ENCODE measurements at places on chromosomes 13 and 19.

- no peak for DNase-seq
These were observed 147.2 kb downstream of the MIPEP start for GRCh38 chr13:23741879-23742510.

DNA sequence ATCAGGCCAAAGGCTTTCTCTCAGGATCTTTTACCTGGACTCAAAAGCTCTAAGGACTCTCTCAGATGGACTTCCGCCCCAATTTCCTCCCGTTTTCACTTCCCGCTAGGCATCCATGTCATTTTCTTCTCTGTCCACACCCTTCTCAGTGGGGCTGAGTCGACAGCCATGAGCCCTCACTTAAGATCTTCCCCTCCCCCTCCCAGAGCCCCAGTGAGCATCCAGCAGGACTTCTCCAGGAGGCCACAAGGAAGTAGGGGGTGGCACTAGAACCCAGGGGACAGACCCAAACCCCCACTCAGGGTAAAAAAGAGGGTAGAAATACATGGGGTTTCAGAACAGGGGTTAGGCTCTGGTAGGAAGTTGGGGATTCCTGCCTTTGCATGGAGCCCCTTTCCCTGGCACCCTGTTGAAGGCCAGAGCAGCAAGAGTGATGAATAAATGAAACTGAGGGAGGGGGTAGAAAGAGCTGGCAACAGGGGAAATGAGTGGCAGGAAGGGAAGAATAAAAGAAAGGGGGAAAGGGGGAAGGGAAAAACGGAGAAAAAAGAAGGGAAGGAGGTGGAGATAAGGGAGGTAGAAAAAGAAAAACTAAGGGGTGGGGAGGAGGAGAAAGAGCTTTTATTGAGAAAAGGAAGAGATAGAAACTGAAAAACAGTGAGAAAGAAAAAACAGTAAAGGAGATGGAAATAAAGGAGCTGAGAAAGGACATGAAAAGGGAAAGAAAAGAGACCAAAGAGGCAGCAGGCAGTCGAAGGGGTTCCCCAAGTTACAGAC, 42.3 kb downstream of the DEDD2 start:
- no peak for DNase-seq

GRCh38 chr13:40070357-40070756, 414.9 kb downstream of the COG6 start:
- DNase-seq: no peak

- DNase-seq: no peak
These were observed 2039.3 kb downstream of the OLFM4 start for GRCh38 chr13:55067946-55068345.

GRCh38 chr19:48713041-48713863, 6.3 kb downstream of the MAMSTR start:
- no peak for DNase-seq

DNA sequence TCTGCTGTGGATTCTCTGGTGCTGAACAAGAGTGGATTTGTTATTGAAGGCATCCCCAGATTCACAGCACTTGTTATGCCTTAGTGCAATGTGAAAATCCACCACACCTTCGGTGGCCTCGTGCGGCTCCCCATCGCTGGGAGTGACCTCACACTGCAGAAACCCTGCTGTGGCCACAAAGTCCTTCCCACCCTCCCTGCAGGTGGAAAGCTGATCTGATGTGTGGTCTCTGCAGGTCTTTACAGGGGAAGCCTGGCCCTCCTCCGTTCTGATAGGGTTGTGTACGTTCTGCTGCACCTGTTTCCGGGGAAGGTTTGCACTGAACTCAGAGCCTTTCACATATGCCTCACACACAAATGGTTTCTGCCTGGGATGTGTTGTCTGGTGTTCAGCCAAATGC, 5.0 kb downstream of the ZNF792 start:
- no peak for DNase-seq

GRCh38 chr13:24225930-24226329, 65.4 kb downstream of the SPATA13 start:
- DNase-seq: no peak

- DNase-seq: no peak
These were observed 730.7 kb downstream of the UQCRFS1 start for GRCh38 chr19:28482221-28482620.

GRCh38 chr19:30381366-30381765, 9.2 kb downstream of the ZNF536 start:
- no peak for DNase-seq

DNA sequence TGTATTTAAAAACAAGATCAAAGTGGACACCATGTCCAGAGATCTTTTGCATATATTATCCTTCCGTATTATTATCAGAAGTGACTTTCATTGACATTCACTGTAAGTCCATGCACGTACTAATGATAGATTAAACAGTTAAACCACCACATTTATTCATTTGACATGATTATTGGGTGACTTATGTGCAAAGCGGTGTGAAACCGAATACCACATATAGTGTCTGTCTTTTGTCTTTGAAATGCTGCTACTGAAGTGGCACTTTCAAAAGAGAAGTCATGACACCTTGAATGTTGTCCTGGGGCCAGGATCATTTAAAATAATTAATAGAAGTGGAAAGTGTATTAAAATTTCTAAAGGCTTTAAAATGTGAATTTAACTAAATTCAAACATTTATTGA, 100.1 kb downstream of the ERCC5 start:
- DNase-seq: no peak

- DNase-seq: no peak
These were observed 499 bp downstream of the LSM7 start for GRCh38 chr19:2327773-2328400.

GRCh38 chr13:102729560-102730270, 34.9 kb upstream of the METTL21C start:
- DNase-seq: no peak

- DNase-seq: peak; percentile 59
These were observed 9.0 kb upstream of the JUND start for GRCh38 chr19:18290302-18291018.

GRCh38 chr19:7859831-7860713, 14.1 kb downstream of the PRR36 start:
- no peak for DNase-seq

- no peak for DNase-seq
These were observed 3.3 kb downstream of the VSTM2B start for GRCh38 chr19:29528946-29529645.

DNA sequence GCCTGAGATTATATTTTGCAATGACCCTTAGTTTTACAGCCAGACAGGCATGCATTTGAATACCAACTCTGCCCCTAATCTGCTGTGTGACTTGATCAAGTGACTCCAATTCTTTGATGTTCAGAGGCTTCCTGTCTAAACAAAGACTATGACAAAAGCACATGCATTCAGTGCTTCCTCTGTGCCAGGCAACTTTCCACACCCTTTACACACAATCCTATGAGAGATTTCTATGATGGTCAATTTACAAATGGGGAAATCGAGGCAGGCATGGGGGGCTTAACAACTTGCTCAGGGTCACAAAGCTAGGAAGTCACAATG, 3.7 kb upstream of the LYPD3 start:
- DNase-seq: no peak

GRCh38 chr19:29482855-29483640, 42.7 kb upstream of the VSTM2B start:
- no peak for DNase-seq

GRCh38 chr13:44212633-44213396, 160.8 kb upstream of the SERP2 start:
- DNase-seq: no peak

DNA sequence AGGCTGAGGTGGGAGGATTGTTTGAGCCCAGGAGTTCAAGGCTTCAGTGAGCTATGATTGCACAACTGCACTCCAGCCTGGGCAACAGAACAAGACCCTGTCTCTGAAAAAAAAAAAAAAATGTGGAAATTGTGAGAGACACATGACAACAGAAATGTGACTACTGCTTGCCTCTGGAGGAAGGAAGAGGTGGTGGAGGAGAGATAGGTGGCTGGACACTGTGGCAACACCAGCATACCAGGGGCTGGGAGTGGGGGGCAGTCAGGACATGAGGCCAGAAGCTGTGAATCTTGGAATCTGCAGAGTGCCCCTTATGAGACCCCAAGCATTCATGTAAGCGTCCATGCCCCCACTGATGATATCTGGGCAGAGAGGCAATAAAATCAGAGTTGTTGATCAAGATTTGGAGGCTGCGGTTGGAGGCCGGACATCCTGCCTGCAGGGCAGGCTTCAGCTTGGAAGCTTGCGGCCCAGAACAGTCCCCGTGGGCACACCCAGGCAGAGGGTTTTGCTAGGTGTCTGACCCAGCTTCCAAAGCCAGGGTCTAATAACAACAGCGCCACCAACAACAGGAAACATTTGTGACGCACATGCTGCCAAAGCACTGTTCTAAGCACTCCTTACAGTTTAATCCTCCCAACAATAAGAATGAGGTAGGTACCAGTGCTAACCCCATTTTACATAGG, 16.9 kb downstream of the FAM187B start:
- DNase-seq: peak; percentile 58

DNA sequence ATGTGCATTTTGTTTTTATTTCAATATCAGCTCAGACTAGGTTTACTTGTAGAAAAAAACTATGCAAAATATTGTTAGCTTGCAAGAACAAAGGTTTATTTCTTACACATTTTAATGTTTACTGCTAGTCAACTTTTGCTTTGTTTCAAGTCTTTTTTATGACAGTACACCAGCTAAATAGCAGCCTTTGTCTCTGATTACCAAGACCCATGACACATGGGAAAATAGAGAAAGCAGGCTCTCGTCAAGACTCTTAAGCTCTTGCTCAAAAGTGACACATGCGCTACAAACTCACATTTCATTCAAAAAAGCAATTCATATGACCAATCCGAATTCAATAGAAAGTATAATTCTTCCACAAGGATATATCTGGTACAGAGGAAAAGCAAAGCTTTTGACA, 642.3 kb upstream of the SLITRK1 start:
- no peak for DNase-seq

GRCh38 chr19:870963-871401, 11.5 kb downstream of the CFD start:
- DNase-seq: no peak

DNA sequence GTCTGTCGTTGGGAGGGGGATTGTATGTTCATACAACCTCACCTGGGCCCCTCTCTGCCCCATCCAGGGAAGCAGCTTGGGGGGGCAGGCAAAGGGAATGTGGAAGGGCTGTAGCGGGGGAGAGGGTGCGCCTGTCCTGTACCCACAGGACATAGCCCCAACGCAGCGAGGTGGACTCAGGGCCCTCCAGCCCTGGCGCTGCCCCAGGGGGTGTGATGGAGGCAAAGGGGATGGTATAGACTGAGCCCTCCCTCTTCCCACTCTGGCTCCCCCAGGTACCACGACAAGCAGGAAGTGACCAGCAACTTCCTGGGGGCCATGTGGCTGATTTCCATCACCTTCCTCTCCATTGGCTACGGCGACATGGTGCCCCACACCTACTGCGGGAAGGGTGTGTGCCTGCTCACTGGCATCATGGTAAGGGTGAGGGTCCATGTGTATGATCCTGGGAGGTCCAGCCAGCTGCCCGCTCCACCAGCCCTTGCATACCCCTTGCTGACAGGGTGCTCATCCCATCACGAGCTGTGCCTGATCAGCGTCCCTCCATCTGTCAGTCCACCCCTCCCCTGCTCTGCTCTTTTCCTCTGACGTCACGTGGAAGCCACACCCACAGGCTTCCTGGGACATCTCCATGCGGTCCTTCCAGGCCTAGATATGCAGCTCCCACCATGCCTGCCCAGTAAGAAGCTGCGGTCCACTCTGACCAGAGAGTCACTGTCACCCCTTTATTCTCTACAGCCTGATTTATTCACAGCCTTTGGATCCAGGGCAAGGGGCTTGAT, 18.3 kb downstream of the KCNN1 start:
- no peak for DNase-seq

DNA sequence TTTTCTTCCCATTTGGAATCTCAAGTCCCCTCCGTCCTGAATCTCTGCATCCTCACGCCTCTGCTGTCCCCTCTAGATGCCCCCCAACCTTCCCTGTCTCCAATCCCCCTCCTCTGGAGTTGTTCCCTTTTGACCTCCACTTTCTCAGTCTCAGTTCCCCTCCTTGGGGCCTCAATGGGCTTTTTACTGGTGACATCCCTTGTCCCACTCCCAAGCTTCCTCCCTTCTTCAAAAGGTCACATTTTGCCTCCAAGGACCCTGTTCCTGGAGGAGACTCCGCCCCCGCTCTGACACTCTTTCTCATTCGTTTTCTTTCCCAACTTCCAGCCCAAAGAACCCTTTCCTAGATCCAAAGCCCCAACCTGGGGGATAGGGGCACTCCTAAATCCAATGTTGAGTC, 1.0 kb downstream of the AP2S1 start:
- no peak for DNase-seq

DNA sequence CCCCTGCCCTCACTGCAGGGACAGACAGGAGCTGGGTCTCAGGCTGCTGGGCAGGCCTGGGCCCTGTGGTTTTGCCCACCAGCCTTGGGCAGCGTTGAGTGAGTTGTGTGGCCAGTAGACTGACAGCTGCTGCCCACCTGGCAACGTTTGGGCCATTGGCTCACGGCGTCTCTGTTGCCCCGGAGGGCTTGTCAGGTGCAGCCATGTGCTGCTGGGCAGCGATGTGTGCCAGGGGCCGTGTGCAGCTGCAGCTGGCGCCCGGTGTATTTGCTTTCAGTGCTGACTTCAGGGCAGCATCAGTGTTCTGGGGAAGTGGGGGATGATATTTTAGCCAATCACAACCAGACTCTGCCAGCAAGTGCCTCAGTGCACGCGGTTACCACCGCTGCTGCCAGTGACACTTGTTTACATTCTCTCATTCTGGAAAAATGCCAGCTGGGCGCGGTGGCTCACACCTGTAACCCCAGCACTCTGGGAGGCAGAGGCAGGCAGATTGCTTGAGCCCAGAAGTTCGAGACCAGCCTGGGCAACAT, 10.6 kb downstream of the FZR1 start:
- no peak for DNase-seq

GRCh38 chr13:53041968-53042516, 13.4 kb downstream of the OLFM4 start:
- DNase-seq: no peak

DNA sequence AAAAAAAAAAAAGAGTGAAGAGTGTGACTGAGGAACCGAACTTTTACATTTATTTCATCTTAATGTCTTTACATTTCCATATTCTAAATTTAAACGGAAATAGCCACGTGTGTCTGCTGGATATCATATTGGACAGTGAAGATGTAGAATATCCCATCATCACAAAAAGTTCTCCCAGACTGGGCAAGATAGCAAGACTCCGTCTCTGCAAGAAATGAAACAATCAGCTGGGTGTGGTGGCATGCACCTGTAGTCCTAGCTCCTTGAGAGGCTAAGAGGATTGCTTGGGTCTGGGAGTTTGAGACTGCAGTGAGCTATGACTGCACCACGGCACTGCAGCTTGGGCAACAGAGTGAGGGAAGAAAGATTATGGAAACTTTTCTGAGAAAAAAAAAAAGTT, 3.9 kb downstream of the ZNF579 start:
- DNase-seq: no peak

GRCh38 chr13:85379433-85379832, 419.8 kb downstream of the SLITRK6 start:
- no peak for DNase-seq

GRCh38 chr19:51551673-51552432, 19.2 kb upstream of the ZNF175 start:
- DNase-seq: no peak

GRCh38 chr13:87169337-87169736, 501.8 kb upstream of the SLITRK5 start:
- DNase-seq: no peak

- no peak for DNase-seq
These were observed 228.2 kb downstream of the NHLRC3 start for GRCh38 chr13:39266426-39266825.

- no peak for DNase-seq
These were observed 17.8 kb upstream of the LGALS16 start for GRCh38 chr19:39637891-39638290.

All from stimulated activated CD4-positive, alpha-beta T cell treated with anti-CD3 and anti-CD28 coated beads, Interleukin-15, amount 100 ng/mL, for 1 hour (primary cell).